Right hindlimb (tissue), 1 donor: ENCODE measurements at places on chromosomes 2 and 18.

GRCh38 chr18:49733321-49733720 lies 80.0 kb downstream of the ACAA2 start:
- no peak for DNase-seq

- no peak for DNase-seq
Observed at GRCh38 chr2:25912851-25913695, 34.8 kb upstream of the ASXL2 start.

- DNase-seq, result no peak
Observed at GRCh38 chr2:185771396-185771795, 32.8 kb downstream of the FSIP2 start.

DNA sequence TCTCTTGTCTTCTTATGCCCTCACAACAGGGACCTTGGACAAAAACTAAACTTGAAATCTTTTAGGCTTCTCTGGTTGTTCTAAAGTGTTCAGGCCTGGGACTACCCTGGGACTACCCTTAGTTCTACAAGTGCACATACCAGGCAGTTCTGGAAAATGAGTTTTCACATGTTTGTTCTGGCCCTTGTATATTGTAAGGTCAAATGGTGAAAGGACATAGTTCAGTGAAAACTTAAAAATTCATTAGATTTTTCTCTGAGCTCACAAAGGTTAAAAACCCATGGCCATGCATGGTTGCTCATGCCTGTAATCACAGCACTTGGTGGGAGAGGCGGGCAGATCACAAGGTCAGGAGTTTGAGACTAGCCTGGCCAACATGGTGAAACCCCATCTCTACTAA lies 875.5 kb upstream of the FAM98A start:
- DNase-seq, result no peak

GRCh38 chr2:8548065-8548618 lies 133.7 kb upstream of the ID2 start:
- DNase-seq, result no peak

- DNase-seq, result no peak
Observed at GRCh38 chr18:9941103-9941502, 27.3 kb downstream of the VAPA start.

DNA sequence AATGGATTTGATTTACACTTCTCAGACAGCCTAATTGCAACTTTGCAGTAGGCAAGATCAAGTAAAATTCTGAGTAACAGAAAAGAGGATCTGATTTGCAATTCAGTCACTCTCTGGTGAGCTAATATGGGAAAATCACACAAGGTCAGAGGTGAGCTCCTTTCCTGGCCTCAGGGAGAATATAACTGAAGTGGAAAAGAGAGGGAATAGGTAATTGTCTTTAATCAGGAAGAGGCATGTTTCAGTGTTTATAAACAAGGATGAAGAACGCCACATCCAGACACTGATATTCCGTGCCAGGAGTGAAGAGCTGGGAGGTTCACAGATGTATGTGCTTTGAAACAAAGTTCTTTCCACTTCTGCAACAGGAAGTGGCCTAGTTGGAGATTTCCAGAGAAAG lies 127.1 kb downstream of the ETAA1 start:
- no peak for DNase-seq

DNA sequence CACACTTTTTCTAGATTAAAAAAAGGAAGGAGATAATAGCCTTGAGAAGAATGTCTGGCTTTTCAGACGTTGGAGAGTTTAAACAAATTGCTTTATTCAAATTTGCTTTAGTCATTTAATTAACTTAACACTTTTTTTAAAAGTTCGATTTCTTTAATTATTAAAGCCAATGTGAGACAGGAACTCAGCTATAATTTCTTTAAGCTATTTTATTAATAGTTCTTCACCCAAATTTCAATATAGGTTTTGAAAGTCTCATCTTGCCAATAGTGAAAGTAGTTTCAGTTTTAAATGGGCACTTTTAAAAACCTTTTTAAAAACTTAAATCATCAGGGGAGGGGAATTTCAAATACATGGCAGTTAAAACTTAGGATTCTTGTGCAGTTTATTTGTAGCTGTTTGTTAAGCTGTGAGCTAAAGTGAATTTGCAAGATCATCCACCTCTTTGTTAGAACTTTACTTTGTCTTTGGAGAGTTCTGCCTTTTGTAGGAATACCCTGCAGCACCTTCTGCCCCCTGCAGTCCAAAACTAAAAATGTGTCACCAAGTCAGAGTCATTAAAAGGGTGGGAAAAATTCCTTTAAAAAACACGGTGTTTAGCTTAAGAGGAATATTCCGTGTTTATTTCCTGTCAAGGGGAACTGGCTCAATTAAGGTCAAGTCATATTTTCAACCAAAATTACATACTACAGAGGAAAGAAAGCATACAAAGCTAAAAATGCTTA lies 4.6 kb downstream of the TGIF1 start:
- DNase-seq, result peak; percentile 39

- no peak for DNase-seq
Observed at GRCh38 chr2:10924441-10924840, 12.7 kb downstream of the KCNF1 start.

- DNase-seq, result no peak
Observed at GRCh38 chr2:104431701-104432121, 422.2 kb upstream of the POU3F3 start.

DNA sequence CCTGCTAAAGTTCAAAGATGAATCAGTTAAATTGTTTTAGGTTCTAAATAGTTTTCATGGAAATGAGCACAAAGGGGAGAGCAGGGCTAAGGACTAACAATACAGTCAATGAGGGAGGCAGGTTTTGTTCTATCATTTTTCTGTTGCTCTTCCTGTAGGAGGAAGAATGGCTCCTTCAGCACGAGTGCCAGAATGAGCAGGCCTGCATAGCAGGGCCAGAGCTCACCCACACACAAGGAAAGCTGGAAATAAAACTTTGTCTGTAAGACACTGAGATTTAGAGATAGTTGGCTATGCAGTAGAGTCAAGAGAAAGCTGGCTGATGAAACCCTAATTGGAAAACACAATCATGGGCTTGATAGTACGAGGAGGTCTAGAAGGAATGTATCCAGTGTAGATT lies 313.3 kb downstream of the MBD2 start:
- no peak for DNase-seq

- DNase-seq, result no peak
Observed at GRCh38 chr2:35783723-35784122, 571.9 kb upstream of the CRIM1 start.

DNA sequence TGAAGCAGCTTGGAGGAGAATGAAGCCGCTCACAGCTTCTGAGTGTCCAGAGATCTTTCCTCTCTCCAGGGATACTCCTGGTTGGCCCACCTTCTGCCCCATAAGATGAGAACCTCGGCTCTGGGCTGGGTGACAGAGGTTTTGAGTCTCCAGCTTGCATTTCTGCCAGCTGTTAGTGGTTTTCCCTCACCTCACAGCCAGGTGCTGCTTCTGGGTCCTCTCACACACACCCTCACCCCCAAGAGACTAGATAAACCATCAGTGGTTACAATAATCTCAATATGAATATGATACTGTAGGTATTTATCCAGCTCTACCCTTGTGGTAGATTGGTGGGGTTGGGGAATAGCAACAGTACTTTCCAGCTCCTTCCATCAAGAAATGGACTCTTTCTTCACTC lies 161.7 kb upstream of the SIX3 start:
- DNase-seq, result no peak

DNA sequence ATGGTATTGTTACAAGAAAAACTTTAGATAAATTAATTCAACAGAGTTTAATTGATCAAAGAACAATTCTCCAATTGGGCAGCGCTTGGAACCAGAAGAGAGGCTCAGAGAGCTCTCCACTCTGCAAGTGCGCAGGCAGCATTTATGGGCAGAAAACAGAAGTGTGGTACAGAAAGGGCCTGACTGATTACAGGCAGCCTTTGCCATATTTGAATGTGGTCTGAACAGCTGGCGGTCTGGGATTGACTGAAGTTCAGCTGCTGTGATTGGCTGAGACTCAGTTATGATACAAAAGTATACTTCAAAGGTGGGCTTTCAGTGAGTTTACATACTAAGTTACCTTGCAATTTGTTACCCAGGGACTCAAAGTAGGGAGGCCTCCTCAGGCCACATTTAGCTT lies 301.3 kb upstream of the ID2 start:
- no peak for DNase-seq

DNA sequence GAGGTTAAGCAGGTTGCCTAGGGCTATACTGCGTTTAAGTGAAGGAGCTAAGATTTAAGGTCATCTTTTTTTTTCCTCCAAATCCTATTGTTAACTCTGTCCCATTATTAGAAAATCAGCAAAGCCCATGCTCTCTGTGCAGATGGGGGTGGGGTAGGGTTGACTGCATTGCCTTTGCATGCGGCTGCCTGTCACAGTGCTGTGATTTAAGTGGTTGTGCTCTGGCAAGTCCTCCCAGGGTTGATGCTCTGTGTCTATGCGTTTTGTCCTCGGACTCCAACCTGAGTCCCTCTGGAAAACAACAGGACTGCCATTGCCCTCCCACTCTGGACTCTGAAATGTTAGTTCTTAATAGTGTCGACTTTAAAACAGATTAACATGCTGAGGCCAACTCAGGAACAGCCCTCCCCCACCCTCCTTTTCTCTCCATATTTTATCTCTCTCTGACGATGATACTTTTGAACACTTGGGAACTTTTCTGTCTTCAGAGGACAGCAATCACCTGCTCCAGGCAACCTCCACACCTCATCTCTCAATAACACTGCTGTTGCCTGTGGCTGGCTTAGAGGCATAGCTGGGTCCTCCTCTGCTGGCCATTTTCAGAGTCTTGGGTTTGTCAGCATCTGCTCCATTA lies 5.8 kb downstream of the FHOD3 start:
- no peak for DNase-seq

DNA sequence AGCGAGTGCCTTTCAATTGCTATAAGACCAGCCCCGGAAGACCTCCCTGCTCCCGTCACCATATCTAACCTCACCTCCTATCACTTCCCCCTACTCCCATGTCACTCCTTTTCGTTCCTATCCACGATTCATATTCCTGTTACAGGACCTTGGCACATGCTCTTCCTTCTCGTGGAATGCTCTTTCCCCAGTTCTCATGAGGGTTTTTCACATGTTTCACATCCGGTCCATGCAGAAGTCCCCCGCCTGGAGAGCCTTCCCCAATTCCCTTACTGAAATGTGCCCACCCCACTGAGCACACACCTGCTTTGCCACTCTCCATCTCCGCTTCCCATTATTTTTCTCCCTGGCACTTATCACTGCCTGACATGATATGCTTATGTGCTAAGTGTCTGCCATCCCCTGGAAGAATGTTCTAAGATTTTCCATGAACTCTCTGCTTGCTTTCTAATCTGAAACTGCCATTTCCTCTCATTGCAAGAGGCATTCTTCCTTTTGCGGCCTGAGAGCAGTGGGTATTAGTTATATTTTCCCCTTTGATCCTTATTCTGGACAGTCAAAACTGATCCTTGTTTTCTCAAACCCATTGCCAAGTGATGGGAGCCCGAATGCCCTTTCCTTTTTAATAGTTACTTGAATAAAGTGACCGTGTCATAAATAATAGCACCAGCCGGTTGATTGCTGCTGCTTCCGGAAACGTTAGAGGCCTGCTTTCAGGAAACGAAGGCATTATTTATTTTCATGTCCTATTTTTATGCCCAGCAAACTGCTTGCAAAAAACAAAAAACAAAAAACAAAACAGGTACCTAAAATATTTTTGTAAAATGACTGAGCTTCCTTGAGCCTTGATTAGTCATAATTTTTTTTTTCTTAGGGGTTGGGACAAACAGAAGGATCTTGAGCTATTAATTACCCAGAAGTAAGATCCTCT lies 127.9 kb downstream of the ZNF532 start:
- no peak for DNase-seq

DNA sequence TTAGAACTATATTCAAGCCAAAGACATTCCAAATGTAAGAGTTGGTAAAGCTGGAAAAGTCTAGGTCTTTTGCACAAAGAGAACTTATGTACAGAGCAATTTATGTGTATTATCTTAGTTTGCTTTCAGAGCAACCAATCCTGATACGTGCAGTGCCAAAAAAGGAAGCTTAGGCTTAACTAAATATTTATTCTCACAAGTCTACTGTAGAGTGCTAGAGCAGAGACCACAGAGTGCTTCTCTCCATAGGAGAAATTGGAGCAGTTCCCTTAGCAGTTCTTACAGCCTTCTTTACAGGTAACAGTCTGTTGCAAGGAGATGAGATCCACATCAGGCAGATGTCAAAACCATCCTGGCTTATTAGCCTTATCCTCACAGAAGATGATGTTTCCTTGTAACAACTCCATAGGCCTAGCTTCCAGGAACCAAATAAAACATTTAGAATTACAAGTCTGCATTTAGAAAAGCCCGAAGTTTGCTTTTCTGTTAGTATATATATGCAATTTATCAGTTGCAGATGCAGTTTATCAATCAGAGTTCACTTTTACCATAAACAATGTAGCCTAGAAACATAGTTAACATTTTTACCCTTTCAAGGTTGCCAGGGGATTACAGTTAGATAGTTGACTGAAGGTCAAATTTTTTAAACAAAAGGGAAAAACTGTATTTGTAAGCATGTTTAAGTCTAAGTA lies 250.6 kb upstream of the KCNJ3 start:
- no peak for DNase-seq

DNA sequence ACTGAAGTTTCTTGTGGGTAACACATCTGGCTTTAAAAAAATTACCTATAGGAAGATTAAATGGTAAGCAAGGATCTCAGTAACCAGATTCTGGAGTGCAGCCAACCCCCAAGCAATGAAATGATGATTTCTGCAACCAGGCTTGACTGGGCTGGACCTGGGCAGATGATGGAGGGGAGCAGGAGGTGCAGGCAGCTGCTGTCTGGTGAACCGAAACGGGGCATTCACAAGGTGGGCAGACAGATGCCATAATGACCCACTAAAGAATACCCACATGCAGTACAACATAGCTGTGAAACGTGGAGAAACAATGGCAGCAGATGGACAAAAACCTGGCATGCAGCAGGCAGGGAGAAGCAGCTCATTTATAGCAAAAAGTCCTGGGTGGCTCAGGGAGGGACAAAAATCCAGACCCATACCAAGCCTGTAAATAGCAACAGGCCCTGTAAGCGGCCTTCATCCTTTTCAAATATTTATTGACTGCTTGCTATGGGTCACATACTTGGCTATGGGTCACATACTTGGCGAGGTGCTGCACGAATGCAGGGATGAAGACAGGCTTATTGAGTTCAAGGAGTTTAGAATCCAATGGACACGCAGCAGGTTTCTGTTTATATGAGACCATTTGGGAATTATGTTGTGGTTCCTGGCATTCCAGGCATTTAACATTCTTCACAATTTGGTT lies 244.7 kb downstream of the HRH4 start:
- DNase-seq, result peak; percentile 26

- DNase-seq, result no peak
Observed at GRCh38 chr18:76467371-76468190, 27.5 kb downstream of the ZNF516 start.
